NCI-H774 (cell line): ENCODE measurements at places on chromosomes 12 and 14.

DNA sequence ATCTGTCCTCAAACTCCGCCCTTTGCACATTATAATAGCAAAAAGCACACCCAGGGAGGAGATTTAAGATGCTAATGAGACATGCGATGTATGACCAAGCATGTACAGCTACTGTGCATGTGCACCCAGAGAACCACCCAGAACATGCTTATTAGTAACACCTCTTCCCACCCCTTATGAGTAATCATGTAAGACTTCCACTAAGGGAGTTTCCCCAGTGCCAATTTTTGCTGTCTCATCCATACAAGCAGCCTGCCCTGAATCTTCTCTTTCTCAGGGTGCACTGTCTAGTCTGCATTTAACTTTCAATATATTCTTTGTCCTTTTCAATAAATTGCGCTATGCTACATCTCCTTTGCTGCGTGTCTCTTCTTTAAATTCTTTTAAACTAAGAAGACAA, 830.0 kb upstream of the NOVA1 start:
- no peak for DNase-seq

GRCh38 chr12:13992585-13992984, 11.2 kb upstream of the GRIN2B start:
- DNase-seq = no peak

DNA sequence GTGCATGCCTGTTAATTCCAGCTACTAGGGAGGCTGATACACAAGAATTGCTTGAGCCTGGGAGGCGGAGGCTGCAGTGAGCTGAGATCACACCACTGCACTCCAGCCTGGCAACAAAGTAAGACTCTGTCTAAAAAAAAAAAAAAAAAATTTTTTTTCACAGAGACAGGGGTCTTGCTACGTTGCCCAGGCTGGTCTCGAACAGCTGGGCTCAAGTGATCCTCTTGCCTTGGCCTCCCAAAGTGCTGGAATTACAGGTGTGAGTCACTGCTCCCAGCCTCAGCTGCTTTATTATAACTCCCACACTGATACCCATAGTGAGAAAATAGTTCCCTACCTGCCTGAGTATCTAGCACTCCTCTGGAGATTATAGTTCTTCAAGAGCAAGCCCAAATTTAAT, 11.2 kb downstream of the HAUS4 start:
- no peak for DNase-seq

GRCh38 chr12:47885012-47885501, 19.7 kb downstream of the VDR start:
- DNase-seq = no peak

GRCh38 chr14:22012452-22012851, 338.8 kb upstream of the OR4E1 start:
- no peak for DNase-seq

DNA sequence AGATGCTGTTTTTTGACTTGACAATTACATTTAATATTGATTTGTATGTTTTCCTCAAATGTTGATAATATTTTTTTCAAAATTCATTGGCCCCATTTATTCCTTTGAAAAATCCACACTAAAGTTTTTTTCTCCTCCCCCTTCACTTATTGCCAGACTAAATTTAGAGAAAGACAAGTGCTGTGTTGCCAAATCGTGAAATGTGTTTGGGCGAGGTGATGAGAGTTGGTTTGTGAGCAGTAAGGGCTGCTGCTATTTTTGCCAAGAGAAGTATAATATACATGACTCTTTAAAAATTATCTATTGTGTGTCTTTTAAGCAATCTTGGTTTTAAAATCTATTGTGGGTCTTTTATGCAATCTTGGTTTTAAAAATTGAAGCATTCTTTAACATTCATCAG, 188.9 kb downstream of the PPFIA2 start:
- no peak for DNase-seq

DNA sequence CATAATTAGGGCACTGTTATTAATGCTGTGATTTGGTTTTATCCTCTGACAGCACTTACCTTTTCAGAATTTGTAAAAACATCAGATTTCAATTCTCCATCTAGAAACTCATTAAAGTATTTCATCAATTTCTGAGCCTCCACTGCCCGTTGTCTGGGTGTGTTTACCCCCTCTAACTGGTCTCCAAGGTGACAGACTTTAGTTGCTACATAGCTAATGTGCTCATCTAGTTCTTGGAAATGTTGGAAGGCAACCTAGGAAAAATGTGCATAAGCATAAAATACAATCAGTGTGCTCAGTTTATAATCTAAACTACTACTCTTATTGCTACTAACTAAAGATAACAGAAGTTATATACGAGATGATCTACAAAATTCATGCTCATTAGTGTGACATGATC, 24.6 kb downstream of the EXOC5 start:
- DNase-seq = no peak

- no peak for DNase-seq
Measured at GRCh38 chr14:75860561-75861160, 121.1 kb downstream of the TGFB3 start.

DNA sequence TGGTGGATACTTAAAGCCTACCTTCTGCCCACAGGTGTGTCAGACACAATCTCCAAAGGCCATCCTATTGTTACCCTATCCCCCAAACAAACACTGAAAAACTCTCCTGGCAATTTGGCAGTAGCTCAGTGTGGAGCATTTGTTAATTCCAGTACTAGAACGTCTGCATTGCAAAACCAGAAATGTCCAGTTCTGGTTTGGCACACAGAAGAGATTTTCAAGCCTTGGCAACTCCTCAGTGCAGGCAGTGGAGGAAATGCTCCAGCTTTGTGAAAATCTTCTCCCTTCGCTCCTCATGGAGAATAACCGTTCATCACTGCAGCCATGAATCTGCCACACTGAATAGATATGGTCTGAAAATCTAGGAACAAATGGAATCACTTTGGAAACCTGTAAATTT, 5.3 kb upstream of the SOCS2 start:
- DNase-seq = no peak

DNA sequence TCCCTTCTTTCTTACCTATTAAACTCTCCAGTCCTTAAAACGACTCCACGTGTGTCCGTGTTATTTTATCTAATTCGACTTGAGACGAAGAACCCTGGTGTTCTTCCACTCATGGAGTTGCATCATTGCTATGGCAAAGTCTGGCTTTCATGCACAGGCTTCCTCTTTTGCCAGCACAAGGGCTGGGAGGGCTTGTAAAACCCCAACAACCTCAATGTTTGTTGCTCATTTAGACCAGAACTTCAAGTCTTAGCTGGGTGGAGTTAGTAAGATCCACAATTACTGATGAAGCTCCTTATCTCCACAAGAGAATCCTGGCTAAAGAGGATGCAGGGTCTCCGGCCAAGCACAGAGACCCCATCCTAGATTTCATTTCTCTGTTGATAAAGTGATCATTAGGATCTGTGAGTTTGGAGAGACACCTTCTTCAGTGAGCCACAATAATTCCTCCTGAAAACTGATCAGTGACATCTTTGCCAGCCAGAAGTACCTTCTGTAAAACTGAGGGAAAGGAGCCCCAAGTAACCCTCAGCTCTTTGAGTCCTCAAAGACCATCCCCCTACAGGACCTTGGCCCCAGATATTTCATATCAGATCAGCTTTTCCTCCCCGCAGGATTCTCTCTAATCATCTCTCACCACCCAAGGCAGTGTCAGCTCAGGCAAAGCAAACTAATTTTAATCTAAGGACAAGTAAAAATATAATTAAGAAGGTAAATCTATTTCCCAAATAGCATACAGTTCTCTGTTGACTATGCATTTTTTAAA, 514.6 kb downstream of the FUT8 start:
- DNase-seq = no peak

- DNase-seq = no peak
Measured at GRCh38 chr14:75016815-75017214, 14.1 kb downstream of the EIF2B2 start.

GRCh38 chr12:72300728-72301127, 28.6 kb downstream of the TRHDE start:
- DNase-seq = no peak

- no peak for DNase-seq
Measured at GRCh38 chr12:113800201-113800600, 165.9 kb downstream of the RBM19 start.

DNA sequence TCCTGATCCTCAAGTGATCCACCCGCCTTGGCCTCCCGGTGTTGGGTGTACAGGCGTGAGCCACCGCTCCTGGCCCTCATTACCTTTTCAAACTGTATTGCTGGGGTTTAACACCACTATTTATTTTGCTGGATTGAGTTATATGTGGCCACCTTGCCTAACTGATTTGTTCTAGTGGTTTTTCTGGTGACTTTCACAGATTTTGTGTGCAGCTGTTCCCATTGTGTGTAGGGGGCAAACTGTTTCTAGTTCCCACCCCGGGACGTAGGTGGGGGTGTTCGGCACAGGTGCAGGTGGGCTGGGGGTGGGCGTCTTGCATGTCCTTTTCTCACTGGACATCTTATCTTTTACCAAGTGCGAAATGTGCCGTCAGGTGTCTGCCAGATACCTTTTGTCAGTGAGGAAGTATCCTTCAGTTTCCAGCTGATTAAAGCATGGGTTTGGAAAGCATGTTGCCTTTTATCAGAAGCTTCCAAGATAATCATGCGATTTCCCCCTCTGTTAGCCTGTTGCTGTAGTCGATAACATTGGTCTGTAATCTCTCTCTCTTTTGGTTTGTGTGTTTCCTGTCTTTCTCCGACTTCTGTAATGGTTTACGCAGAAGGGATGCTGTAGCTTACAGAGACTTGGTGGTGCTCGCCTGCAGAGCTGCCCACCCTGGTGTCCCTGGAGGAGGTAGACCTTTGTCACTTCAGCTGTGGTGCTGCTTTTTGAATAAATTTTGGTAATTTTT, 33.6 kb downstream of the AACS start:
- DNase-seq = no peak

DNA sequence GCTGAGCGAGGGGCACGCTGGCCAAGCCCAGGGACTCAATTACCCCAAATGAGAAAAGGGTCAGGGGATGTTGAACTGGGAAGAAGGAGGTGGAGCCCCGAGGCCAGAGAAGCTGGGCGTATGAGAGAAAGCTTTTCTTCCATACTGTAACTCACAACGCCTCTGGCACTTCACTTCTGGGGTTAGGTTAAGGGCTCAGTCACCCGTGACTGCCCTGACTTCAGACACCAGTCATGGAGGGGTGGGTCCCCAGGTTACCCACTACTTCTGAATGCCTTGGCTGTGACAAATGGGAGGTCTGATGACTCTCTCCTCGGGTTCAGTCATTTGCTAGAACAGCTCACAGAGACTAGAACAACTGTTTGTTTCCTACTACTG, 5.5 kb upstream of the GPR132 start:
- no peak for DNase-seq

DNA sequence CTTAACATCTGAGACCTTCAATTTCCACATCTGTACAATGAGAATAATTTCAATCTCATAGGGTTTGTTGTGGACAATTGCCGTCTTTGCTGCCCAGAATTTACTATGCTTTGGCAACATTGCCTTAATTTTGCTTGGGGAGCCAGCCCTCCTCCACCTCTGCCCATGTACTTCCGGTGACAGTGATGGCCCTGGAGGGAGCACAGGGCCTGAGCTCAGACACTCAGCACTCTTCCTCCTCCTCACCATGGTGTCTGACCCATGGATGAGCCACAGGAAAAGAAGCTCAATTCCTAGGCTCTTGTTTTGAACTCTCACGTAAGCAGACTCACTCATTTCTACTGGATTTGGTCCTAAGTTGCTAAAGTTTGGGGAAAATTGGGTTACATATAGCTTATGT, 58.2 kb downstream of the TBC1D30 start:
- DNase-seq = no peak

GRCh38 chr12:16880864-16881285, 274.9 kb upstream of the LMO3 start:
- peak; percentile 61 for DNase-seq

DNA sequence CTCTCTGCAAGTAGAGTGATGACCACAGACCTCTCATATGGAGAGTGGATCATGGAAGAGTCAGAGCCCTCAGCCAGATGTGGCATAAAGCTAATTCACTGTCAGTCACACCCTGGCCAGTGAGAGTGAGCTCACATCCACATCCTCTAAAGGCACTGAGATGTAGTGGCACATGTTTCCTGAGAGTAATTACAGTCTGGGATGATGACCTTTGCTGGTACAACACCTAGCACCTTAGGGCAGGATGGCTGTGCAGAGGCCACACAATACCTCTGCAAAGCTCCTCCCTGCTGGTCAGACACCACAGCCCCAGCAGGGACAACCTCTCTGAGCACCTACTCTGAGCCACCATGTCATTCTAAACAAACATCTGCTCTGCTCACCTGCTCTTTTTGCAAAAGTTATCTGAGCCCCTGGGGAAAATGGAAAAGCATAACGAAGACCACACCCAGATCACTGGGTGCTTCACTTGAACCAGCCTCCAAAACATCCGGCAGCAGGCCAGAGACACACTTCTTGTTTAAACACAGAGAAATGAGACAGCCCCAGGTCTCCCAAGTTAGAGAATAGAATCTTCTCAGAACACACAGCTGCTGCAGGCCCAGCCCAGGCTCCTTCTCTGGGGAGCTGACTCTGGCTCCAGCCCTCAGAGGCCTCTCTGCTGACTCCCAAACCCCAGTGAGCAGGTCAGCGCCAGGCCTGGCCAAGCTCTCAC, 30.3 kb downstream of the PITPNM2 start:
- DNase-seq = no peak

DNA sequence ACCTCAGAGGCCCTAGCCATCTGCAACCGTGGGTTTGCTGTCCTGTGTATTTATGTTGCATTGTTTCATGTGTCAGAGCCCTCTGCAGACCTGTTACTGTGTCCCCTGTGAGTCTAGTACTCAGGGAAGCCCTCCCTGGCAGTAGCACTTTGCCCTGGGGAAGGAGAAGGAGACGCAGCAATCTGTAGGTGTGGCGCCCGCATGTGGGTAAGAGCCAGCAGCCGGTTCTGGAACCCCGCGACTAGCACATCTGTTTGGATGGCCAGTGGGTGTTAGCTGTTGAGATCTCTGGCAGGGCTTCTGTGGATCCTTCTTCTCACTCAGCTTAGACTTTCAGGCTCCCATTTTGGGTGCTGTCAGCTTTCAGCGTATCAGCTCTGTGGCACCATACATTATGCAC, 57.0 kb downstream of the TECPR2 start:
- no peak for DNase-seq

- DNase-seq = no peak
Measured at GRCh38 chr14:99476864-99477263, 3.8 kb downstream of the SETD3 start.

GRCh38 chr14:65805113-65805473, 392.6 kb downstream of the FUT8 start:
- DNase-seq = no peak

DNA sequence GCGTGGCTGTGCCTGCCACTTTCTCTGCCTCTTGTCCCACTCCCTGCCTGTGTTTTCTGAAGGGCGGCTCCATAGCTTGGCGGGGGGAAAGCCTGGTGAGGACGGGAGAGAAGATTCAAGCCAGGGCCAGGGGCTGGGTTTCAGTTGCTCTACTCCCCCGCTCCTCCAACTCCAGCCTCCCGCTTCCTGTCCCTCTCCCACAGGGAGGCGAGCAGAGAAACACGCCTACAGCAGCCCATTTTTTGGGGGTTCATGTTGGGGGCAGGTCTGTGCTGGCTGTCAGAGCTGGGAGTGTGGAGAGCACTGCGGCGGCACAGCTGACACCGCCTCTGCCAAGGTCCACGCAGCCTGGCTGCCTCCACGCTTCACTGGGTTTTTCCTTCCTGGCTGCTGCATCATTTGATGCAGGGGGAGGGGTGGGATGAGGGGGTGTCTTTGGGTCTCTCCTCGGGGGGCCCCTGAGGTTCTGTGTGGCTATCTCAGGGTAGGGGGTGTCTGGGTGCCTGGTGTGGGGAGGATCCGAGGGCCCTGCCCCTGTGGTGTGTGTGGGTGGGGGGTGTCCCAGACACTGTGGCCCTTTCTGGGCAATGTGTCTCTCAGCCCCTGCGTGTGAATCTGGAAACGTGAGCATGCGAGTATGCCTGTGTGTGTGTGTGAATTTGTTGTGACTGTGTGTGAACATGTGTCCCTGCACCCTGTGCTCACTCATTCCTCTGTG, 10.7 kb upstream of the KRT80 start:
- DNase-seq = no peak
